CD4-positive, CD25-positive, alpha-beta regulatory T cell (primary cell): ENCODE measurements at places on chromosomes 2 and 18.

DNA sequence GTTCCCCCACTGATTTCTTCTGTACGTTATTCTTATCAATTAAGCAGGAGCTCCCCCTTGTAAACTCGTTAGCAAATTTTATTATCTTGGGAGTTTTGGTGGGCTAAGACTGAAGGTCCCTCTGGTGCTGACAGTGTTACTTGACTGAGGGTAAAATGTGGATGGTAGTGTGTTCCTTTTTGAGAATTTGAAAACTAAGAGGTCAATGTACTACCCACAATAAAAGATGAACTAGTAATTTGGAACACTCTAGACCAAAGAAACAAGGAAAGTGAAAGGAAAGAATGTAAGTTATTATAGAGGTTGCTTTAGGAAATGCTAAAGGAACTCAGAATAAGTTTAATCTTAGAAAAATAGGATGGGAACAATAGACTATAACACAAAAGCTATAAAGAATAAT is 35.1 kb downstream of the YWHAQ start:
- no peak for DNase-seq

DNA sequence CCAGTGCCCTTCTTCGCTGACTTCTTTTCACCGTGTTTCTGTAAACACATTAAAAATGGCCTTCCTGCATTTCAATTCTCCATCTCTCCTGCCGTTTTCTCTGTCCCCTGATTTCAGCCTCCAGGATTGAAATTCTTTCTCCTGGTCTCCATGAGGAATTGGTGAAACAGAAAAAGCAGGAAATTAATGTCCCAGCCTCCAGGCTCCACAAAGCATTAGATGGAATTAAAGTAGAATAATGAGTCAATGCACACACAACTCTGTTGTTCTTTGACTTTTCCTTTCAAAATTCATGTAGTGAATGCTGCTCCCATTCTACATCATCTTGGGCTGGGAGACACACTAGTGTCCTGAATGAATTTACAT is 209.5 kb downstream of the KLHL29 start:
- no peak for DNase-seq

- no peak for DNase-seq
Measured at GRCh38 chr2:70757360-70757759, 10.6 kb downstream of the ADD2 start.

- DNase-seq: no peak
Measured at GRCh38 chr18:1846640-1847039, 724.7 kb downstream of the METTL4 start.

- no peak for DNase-seq
Measured at GRCh38 chr2:27441226-27441926, 805 bp upstream of the KRTCAP3 start.

DNA sequence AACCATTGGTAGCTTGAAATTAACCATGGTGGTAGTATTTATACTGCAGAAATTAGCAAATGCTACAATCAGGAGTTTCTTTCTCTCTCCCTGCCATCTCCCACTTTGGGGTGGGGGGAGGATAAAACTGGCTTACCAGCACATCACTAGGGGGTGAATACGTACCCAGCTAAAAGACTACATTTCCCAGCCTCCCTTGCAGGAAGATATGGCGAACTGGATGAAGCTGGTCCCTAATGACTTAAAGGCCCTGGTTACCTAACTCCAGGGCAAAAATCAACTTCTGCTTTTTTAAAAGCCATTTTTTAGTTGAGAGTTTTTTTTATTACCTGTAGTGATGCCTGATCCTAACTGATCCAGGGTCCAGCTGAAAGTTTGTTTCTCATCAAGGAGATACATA is 70.3 kb upstream of the RAB12 start:
- DNase-seq: no peak

DNA sequence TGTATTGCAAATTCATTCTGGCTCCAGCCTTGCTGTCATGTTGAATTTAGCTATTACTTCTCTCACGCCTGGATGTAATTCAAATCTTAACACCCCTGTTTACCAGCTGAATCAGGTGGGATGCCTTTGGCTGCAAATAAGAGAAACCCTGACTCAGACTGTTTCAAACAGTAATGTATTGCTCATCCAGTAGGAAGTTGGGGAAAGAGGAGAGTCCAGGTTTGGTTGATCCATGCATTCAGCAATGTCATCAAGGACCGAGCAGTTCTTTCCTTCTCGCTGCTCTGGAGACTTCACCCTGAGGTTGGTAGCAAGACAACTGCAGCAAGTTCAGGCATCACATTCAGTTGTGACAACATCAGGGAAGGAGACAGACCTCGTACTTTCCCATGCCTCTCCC is 6.4 kb upstream of the DARS1 start:
- DNase-seq: no peak

DNA sequence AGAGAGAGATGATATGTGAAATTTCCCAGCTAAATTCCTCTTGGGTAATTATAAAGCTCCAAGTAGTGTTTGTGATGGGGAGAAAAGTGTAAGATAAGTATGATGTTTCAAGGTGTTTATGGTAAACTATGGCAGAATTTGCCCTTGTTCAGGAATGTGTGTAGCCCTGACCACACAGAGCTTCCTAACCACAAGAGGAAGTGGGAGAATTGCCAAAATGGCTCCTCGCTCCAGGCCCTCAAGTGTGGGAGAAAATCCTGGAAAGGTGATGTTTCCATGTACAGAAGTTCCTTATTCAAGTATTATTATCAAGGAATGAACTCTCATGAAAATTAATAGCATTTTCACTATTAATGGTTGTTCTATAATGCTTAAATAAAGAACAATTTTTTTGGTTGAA is 878.3 kb downstream of the TDRD15 start:
- no peak for DNase-seq
